Right ventricle myocardium inferior (tissue), 1 donor: ENCODE measurements at places on chromosomes 1 and 21. TPM values are rescaled to one million over a fixed set of nuclear protein-coding genes. Genes with fewer than 3 reads are reported as not detected.

Gene KRTAP26-1
- total RNA-seq = not detected

Gene AQP10
- not detected for total RNA-seq

Gene PTPN14
- total RNA-seq = 23.0 TPM

Gene SPATA17
- total RNA-seq = 1.1 TPM

Gene PODN
- 35.3 TPM for total RNA-seq

Gene PRDX6
- 518 TPM for total RNA-seq

DNA sequence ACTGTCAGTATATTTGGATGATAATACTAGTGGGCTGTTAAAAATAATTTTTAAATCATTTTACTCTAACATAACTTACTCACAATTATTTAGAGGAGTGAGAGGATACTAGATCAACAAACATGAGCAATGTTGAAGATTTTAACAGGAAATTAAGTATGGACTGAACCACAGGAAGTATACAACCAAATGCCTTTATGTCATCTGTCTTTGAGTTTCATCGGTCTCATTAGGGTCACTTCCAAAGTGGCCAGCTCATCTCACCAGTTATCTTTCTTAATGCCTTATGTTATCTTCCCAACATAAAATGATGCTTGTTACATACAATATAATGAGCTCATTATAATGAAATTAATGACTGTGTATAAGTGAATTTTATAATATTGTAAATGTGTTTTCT is 1.5 kb upstream of the RGS1 start:
- DNase-seq = no peak

GRCh38 chr1:158864595-158864994 is 33.4 kb downstream of the MNDA start:
- peak; percentile 41 for DNase-seq

DNA sequence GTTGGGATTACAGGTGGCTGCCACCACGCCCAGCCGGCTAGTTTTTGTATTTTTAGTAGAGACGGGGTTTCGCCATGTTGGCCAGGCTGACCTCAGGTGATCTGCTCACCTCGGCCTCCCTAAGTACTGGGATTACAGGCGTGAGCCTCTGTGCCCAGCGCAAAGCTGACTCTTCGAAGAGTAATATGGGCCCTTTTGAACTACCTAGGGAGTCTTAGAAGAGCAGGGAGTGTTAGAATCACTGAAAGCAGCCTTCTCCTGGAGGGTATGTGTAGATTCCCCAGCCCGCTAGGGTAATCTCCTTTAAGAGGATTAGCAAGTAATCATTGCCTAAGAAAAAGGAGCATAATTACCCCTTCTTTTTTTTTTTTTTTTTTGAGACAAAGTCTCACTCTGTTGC is 6.5 kb upstream of the MAST2 start:
- DNase-seq = no peak

GRCh38 chr1:238450976-238451375 is 560.3 kb upstream of the ZP4 start:
- no peak for DNase-seq

DNA sequence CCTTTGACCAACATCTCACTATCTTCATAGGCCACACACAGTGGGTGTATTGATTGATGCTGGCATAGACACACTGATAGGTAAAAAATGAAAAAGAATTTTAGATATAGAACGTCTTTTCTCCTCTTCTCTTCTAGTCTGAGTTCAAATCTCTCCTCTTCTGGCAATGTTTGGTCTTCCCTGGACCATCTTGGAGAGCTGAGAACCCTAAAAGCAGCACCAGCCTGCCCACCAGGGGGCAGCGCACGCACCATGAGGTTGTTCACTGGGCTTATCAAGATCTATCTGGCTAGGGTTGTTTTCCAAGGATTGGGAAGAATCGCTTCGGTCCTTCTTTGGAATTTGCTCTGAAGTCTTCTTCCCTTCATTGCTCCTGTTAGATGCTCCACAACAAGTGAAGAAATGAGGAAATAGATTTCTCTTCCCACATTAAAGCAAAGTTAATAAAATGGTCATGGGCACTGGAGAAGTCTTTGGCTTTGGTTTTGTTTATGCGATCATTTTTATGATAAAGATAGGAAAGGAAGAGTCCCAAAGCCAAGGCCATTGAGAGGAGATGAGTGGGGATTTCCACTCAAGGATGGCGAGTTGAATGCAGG is 104.0 kb upstream of the OLIG2 start:
- peak; percentile 73 for DNase-seq

DNA sequence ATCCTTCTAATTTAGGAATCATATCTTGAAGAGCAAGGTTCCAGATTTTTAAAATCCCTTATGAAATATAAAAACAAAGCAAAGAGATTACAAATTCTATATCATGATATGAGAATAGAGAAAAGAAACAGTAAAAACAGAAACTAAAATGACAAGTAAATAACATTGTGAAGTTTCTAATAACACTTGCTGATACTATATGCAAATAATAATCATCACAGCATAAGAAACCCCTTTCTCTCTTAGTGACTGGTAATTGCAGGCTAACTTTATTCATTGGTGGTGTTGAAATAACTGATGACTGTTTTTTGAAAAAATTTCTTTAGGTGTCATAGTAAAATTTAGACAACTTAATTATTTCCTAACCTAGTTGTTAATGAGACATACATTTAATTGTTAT is 281.6 kb downstream of the PLA2G4A start:
- DNase-seq = no peak

- no peak for DNase-seq
These were observed 50.5 kb upstream of the ERO1B start for GRCh38 chr1:236332092-236332758.

DNA sequence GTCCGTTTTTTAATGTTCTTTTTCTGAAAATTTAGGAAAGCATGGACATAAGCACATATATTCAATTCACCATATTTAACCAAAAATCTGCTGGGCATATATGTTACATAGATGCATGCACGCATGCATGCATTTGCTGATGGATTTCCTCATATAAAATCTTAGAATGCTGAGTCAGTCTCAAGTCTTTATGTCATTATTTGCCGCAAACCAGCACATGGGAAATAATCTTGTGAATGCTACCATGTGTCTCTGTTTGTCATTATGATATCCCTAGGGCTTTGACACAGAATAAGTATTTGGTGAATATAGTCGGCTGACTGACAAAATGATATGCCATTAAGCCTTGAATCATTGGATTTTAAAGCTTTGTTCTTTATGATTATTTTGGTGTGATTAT is 776.5 kb downstream of the KCNT2 start:
- no peak for DNase-seq

GRCh38 chr21:46146856-46147255 is 8.5 kb downstream of the FTCD start:
- DNase-seq = no peak

GRCh38 chr21:23471877-23472276 is 2135.4 kb downstream of the MRPL39 start:
- DNase-seq = no peak

DNA sequence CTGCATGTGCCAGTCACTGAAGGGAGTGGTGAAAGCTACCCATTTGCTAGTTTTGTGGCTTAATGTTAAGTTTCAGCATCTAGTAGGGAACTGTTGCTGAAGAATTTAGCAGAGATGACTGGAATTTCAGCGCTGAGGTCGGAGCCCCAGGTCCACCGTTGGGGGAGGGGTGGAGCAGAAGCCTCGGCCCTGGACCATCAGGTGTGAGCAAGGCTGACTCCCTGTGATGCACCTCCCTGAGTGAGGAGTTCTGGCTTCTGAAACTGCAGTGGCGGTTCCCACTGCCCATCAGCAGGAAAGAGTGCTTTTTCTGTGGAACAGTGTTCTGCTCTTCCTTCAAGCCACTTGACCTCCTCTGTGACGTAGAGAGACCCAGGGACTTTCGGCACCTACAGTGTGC is 1.3 kb downstream of the NOS1AP start:
- no peak for DNase-seq

DNA sequence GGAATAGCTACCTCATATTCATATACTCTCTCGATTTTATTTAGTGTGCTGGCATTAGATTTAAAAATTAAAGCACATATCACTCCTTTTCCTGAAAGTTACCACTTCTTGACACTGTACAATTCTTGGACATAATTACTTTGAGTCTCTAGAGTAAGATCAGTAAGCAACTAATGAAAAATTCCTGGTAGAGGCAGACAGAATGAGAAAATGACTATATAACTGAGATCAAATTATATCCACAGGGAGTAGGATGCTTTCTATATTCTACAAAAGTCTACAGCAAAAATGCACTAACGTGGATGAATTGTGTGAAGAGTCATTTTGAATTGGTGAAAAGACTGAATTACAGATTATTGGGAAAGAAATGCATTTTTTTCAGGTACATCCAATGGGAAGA is 445.7 kb downstream of the PTBP2 start:
- DNase-seq = no peak
